ENCODE measurements at places on chromosomes 11 and 22.
A peak's percentile ranks its signal among the peaks of the same experiment; 100 is the strongest.

- DNase-seq = no peak
These were observed 175.3 kb downstream of the IGLL1 start for GRCh38 chr22:23404689-23405365.

- no peak for DNase-seq
These were observed 612 bp downstream of the XBP1 start for GRCh38 chr22:28799606-28800307.

GRCh38 chr11:47565340-47566148 is at the start of gene PTPMT1:
Gene PTPMT1 (plus strand): TSS chr11:47565599. CDS start chr11:47565623, 24 bp downstream.
- peak; percentile 56 for DNase-seq

DNA sequence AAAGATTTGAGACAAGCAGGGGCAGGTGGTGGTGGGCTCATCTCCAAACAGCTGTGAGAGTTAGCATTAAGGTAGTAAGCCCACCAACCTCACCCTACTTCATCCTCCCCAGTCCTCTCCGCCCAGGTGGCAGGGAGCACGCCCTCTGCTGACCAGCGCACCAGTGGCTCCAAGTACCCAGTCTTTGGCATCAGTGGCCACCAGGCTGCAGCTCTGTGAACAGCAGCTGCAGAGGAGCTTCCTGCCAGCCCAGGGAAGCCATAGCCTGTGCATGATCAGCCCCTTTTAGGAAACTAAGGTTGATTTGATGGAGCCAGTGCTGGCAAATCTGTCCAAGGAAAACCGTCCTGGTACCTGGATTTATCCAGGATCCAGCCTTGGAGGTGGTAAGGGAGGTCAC is 21.7 kb downstream of the CAVIN3 start:
- DNase-seq = no peak

- DNase-seq = no peak
These were observed 2.1 kb upstream of the MTFP1 start for GRCh38 chr22:30423301-30423958.

GRCh38 chr11:81496601-81497000 is 1237.1 kb downstream of the FAM181B start:
- DNase-seq = no peak

DNA sequence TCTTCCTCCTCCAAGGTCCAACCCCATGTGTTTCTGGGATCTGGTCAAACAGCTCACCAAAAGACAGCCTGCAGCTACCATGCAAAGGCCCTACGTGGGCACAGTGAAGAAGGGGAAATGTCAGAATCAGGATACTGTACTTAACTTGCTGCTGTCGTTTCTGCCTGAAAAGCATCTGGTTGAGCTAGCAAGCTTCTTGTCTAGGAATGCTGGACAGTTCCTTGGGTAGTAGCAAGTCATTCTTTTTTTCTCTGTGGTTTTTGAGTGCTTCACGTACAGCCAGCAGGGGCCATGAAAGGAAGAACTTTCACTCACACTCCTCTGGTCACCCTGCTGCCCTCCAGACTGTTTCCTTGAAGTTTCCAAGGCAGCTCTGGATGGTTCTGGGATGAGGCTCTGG is 24.7 kb downstream of the RCOR2 start:
- no peak for DNase-seq

DNA sequence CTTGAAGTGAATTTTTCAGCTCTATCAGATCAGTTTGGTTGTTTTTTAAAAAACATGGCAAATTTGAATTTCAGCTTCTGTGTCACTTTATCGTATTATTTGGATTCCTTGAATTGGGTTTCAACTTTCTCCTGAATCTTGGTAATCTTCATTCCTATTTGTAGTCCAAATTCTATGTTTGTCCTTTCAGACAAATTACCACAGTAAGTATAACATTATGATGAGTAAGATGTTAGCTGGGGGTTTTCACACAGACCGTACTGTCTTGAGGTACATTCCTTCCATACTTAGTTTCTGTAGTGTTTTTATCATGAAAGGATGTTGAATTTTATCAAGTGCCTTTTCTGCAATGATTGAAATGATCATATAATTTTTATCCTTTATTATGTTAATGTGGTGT is 28.0 kb downstream of the OR5B17 start:
- no peak for DNase-seq

DNA sequence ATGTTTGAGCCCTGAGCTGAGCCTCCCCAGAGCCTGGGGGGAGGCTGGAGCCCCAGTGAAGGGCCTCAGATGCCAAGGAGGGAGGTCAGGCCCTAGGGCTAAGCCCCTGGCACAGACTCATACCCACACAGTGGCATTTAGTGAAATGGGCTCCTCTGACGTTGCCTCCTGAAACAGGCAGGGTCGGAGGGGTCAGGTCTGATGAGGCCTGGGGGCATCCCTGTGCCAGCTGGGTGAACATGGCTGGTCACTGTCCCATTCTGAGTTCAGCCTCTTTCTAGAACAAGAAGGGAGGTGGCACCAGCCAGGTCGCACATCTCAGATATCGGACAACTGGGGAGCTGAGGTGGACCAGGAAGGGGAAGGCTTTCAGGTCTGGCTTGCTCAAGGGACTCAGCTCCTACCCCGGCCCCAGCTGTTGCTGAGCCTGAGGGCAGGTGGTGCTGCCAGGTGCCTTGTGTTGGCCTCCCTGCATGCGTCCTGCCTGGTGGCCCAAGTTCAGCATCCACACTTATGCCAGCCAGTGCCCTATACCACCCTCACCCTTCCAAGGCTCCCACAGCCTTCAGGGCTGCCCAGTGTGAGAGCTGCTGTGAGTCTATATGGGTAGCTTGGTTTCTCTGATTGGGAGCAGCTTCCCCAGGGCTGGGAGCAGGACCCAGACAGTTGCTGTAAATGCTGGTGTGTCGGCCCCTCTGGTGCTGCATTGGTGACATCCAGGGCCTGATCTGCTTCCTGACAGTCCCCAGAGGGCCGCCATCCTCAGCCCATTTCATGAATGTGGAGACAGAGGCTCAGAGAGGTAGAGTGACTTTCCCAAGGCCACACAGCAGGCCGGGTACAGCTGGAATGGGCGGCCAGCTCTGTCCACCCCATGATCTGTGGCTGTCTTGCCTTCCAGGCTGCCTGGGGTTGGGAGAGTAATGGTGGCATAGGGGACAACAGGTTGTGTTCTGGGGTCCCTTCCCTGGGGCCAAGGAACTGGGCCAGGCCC is 32.8 kb upstream of the PPARA start:
- no peak for DNase-seq

DNA sequence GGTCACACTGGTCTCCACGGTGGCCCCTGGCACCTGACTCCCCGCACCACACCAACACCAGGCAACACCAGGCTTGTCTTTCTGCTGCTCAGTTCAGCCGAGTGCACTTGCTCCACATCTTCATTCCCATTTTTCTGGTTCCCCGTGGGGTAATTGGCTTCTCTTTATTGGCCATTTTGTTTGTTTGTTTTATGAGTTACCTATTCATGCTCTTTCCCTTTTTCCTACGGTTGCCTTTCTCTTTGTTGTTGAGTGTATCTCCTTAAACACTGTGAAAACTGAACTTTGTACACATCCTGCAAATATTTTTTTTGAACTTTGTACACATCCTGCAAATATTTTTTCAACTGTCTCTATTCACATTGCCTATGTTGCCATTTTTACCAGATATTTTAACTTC is 834.0 kb downstream of the BRD1 start:
- DNase-seq = no peak

DNA sequence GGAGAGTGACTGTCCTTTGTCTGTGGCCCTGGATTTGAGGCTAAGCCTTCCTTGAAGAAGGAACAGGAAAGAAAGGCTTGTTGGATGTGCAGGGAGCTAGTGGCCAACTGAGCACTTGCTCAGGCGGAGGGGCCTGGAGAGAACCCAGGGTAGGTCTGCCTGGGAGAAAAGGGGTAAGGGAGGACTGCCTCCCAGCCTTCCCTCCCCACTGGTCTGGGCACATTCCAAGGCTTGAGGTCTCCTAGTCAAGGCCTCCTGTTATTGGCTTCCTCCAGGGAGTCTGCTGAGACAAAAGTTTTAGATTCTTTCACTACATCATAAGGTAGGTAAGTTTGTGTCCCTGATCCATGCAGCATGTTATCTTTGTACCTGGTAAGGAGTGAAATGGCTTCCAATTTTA is 15.2 kb downstream of the KCNQ1OT1 start:
- no peak for DNase-seq

GRCh38 chr11:80655834-80656233 is 1215.0 kb upstream of the TENM4 start:
- no peak for DNase-seq

- DNase-seq = no peak
These were observed 114.7 kb downstream of the RBFOX2 start for GRCh38 chr22:35913925-35914324.

- DNase-seq = no peak
These were observed 101.5 kb downstream of the TRAF6 start for GRCh38 chr11:36408498-36409136.

- DNase-seq = no peak
These were observed 1.6 kb downstream of the SESN3 start for GRCh38 chr11:95229199-95229992.

GRCh38 chr22:43110927-43111623 is 525 bp downstream of the BIK start:
- DNase-seq = no peak

GRCh38 chr22:19492504-19493174 is 12.9 kb downstream of the CDC45 start:
- DNase-seq = no peak

DNA sequence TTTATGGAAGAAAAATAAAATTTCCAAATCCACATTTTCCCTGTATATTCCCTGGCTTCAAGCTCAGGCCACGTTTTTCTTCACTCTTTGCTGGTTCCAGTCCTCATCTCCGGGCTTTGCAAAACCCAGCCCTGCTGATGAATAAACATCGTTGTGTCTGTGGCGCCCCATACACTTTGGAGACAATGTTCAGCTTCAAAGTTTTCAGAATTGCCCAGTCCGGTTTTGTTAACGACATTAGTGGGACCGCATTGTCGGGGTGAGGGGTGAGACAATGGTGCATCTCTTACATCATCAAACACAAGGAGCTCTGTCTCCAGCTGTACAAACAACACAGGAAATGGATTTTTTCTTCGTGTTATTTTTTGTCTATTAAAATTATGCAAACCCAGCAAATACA is 53.4 kb upstream of the HTATIP2 start:
- DNase-seq = no peak

GRCh38 chr11:115539844-115540243 is 35.6 kb upstream of the CADM1 start:
- no peak for DNase-seq

GRCh38 chr22:50218153-50218995 is 17.6 kb downstream of the SELENOO start:
- no peak for DNase-seq

GRCh38 chr22:19361501-19362103 is 69.9 kb downstream of the HIRA start:
- no peak for DNase-seq

DNA sequence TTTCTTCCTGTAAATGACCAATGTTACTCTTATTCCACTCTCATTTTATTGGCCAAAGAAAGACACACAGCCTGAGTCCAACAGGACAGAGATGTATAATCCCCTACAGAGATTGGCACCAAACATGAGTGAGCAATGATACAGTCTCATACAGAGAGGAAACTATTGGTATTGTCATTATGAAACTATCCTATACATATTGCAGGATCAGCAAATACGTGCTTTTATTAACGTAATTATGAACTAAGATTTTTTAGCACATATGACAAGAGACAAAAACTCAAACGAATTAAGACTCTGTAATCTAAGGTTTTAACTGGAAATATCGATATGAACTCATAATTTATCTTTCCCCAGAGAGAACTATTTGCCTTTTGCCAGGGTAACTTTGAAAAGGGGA is 99.3 kb upstream of the LDLRAD3 start:
- no peak for DNase-seq

GRCh38 chr11:13577881-13578280 is 82.1 kb upstream of the PTH start:
- DNase-seq = no peak

- DNase-seq = no peak
These were observed 14.0 kb downstream of the CHORDC1 start for GRCh38 chr11:90208857-90209256.
